Amniotic stem cell (primary cell): ENCODE measurements at places on chromosomes 6 and 20.

DNA sequence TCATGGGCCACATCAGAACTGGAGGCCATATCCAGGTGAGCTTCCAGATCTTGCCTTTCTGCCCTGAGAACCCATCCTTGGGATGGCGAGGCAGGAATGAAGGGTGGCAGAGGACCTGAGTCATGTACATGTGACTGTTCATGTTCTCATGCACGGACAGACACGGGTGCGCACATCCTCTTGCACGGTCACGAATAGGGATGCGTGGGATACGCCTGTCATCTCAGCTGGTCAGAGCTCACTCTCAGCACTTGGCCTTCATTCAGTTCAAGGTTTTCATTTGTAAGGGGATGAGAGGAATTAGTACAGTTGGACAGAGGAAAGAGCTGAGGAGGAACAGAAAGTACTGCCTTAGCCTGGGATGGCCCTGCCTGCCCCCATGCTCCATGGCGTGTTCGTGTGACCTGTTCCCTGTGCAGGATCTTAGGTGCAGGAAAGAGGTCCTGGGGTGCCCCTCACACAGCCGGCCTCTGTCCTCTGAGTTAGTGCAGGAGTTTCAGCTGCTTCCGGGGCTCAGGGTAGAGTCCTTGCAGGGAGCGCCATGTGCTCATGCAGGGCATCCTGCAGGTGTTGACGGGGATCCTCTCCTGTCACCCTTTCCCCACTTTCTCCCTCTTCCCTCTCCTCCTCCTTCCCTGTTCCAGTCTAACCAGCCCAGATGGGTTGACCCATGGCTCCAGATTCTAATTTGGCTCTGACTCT is 173.4 kb downstream of the DTNBP1 start:
- DNase-seq = no peak

GRCh38 chr6:120590611-120591010 is 743.7 kb downstream of the TBC1D32 start:
- DNase-seq = no peak

DNA sequence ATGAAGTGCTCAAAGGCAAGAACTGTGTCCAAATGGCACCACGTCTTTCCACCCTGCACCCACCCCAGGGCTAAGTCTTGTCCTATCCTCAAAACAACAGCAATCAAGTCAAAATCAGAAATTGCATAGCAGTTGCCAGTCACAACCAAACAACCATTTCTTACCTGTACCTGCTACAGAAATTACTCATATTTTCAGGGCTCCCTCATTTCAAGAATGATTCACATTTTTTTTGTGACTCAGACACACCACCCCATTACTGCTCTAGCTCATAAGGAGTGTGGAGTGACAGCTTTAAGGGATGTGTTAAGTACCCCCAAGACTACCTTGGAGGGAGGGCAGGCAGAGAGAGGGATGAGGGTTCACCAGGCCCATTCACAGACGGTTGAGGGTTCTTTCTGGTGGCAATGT is 111.7 kb downstream of the TRERF1 start:
- DNase-seq = no peak

DNA sequence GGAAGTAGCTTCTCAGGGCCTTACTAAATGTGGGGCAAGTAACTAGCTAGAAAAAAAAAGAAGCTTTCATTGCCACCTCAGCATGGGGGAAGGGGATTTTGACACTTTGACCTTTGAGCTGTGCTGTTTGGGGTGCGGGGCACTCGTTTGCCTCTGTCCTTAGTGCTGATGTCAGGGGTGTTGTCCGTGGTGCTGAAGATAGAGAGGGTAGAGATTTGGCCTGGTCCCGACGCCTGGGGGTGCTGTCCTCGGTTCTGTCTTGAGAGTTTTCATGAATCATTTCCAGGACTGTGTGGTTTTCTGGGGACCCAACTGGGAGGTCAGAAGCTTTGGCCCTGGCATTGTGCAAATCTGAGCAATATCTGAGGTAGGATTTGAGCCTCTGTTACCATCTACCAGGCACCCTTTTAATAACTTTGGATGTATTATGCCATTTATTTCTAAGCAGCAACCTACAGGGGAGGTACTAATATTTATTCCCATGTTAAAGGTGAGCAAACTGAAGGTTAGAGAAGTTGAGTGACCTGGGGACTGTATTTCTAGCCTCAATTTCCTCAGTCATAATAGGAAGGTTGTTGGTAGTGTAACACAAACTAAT is 78.0 kb downstream of the DLGAP4 start:
- no peak for DNase-seq

GRCh38 chr6:135798751-135799515 is 52.6 kb upstream of the PDE7B start:
- no peak for DNase-seq

GRCh38 chr6:52157301-52157941 is 28.8 kb upstream of the IL17A start:
- no peak for DNase-seq

- no peak for DNase-seq
Observed at GRCh38 chr6:37946057-37946456, 126.5 kb downstream of the ZFAND3 start.

GRCh38 chr6:63817492-63818050 is 182.0 kb downstream of the PHF3 start:
- DNase-seq = no peak

DNA sequence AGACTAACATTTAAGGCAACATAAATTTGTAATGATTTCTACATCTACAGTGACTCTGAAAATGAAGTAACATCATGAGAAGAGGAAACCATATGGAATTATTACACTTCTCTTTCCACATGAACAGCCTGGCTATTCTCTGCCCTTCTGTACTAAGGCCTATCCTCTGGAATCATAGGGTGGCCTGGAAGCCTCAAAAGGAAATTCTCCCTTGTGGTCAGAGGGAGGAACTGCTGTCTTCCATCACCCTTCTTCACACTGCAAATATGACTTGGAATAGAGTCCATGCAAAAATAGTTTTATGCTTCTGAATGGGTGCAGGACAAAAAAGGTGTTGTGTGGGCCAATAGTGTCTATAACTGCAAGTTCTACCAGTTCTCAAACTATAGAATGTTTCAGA is 44.6 kb upstream of the SH3BGRL2 start:
- no peak for DNase-seq

DNA sequence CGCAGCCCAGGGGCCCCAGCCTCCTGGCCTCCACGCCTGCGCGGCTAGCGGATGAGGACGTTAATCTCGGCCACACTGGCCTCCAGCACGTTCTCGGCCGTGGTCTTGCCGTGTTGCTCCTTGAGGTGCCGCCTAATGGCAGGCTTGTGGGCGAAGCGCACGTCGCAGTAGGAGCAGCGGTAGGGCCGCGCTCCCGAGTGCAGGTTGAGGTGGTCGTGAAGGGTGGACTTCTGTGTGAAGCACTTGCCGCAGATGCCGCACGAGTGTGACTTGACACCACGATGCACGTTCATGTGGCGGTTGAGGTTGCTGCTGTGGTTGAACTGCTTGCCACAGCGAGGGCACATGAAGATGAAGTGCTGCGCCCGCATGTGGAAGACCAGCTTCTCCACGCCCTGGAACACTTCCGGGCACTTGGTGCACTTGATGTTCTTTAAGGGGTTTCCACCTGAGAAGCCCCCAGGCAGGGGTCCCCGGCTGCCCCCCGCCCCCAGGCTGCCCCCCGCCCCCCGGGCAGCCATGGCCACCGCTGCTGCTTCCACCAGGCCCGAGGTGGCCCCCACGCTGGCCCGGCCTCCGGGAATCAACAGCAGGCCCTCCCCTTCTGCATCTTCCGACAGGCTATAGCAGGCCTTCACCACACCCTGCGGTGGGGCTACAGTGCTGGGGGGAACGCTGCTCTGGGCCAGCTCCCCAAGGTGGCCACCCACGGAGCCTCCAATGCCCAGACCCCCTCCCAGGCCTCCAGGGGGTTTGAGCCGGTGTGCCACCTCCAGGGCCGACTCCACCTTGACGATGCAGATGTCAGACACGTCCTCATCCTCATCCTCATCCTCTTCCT is 1.8 kb downstream of the ZBTB12 start:
- no peak for DNase-seq

DNA sequence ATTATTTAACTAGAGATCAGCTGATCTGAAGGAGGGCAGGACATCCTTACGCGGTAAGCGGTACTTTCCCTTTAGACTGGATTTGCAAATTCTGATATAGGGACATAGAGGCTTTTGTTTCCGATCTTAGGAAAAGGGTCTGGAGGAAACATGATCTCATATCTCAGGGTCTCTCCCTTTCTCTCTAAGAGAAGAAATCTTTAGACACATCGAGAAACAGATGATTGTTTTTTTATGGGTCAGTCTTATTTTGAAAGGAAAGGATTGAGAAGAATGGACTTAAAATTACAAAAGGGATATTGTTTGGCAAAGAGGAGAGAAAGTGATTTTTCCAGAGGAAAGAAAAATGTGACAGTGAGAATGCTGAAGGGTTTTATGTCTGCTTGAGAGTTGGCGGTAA is 83.9 kb upstream of the OGFRL1 start:
- DNase-seq = no peak

DNA sequence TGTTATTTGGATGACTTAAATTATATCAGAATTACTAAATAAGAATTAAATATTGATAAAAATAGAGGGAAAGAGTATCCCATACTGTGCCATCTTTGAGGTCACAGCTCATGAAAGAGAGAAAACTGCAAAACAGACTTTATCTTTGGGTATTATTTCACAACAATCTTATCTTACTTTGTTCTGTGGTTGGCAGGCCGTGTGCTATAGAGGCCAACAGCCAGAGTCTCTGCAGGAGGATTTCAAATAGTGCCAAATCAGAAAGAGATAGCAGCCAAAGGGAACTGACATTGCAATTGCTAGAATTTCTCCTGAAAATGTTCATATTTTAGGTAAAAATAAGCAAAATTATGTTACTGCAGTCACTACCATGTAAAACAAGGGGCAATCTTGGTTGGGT is 354.2 kb downstream of the GRIK2 start:
- no peak for DNase-seq

DNA sequence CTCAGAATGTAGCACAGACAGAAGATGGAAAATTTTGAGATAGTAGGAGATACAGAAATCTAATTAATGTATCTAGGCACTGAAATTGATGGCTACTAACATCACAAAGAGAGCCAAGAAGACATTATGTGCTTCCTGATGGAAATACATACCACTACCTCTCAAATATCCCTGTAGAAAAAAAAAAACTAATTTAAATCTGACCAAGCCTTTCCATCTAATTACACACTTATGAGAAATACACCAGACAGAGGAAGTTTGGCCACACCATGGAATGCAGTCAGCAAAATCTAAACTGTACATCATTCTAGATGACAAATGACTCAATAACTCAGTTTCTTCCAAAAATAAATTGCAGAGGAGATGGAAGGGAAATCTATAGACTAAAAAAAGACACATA is 18.9 kb downstream of the VPS52 start:
- DNase-seq = no peak

DNA sequence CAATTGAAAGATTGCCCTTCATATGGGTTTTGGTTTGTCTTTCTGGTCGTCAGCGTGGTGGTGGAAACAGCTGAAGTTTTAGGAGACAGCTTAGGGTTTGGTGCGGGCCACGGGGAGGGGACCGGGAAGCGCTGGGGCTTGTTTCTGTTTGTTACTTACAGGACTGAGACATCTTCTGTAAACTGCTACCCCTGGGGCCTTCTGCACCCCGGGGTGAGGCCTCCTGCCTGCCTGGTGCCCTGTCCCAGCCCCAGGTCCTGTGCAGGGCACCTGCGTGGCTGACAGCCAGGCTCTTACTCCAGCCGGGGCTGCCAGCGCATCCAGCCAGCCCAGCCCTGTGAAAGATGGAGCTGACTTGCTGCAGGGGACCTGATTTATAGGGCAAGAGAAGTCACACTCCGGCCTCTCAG is 22.8 kb downstream of the NPEPL1 start:
- DNase-seq = no peak

GRCh38 chr6:41256383-41256782 is 28.2 kb downstream of the TREML4 start:
- DNase-seq = no peak

- DNase-seq = no peak
Observed at GRCh38 chr6:12635813-12636212, 80.8 kb upstream of the PHACTR1 start.

GRCh38 chr20:36070451-36070850 is 84.1 kb upstream of the EPB41L1 start:
- no peak for DNase-seq

GRCh38 chr6:151247490-151247889 is 7.7 kb downstream of the AKAP12 start:
- DNase-seq = no peak

GRCh38 chr6:89680551-89680950 is 42.0 kb upstream of the LYRM2 start:
- no peak for DNase-seq

- DNase-seq = no peak
Observed at GRCh38 chr6:162644153-162644552, 83.4 kb downstream of the PRKN start.

DNA sequence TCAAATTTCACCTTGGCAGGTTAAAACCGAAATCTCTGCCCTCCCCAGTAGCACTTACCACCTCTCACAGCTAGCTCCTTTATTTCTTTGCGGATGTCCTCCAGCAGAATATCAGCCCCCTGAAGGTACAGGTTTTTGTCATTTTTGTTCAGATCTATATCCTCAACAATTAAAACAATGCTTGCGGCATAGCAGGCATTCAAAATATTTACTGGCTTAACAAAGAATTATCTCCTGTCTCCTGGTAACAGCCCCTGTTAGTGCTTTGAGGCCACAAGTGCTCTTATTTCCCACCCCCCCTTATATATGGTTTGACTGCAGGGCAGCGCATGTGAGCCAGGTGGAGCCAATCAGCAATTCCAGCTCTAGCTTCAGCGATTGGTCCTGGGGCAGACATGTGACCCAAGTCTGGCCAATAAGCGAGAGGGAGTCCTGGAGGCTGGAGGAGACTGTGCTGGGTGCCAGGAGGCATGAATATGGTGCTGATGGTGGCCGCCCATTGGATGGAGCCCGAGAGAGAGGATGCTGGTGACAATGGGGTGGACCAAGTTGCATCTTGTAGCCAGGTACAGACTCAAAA is 21.0 kb downstream of the SULF2 start:
- no peak for DNase-seq

DNA sequence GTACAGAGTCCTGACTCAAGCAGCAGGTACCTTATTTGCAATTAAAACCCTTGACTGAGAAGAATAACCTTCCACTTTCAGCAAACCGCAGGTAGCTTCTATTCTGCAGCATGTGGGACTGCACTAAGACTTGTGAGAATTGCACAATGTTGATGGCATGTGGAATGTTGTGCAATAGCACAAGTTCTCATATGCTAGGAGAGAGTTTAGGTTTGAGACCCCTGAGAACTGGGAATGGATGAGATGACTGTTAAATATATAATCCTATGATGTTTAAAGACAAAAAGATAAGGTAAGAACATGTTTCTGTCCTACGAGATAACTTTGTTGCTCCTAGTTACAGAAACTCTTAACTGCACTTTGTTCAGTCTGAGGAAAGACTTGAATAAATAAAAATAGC is 194.6 kb downstream of the OTOR start:
- DNase-seq = no peak

GRCh38 chr6:37528541-37528940 is 28.8 kb upstream of the CCDC167 start:
- DNase-seq = no peak

DNA sequence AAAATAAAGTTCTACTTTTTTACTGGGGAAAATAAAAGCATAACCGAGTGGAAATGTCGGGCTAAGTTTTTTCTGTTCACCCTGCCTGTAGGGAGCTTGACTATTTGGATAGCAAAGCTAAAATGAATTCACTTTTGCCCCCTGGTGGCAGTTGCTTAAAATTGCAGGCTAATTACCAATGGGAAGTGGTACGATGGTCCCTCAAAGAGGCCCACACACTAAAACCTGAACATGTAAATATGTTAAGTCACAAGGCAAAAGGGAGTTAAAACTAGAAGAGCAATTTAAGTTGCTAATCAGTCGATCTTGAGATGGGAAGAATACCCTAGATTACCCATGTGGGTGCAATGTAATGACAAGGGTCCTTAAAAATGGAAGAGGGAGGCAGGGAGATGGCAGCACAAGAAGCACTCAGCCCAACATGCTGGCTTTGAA is 916 bp upstream of the SUN5 start:
- no peak for DNase-seq
